ENCODE measurements at places on chromosomes 2 and 18. TPM values are rescaled to one million over a fixed set of nuclear protein-coding genes. Genes with fewer than 3 reads are reported as not detected.

GRCh38 chr18:79690586-79691482 lies 11.2 kb downstream of the CTDP1 start:
- H3K27me3 ChIP-seq, result no peaks in the 10 kb centered on the region
- H3K4me1 ChIP-seq, result no peaks in the 10 kb centered on the region
- no peak overlapping the region for H3K4me3 ChIP-seq
- peaks cover under 1% of the 10 kb centered on the region for H3K36me3 ChIP-seq
- DNase-seq, result no peak

DNA sequence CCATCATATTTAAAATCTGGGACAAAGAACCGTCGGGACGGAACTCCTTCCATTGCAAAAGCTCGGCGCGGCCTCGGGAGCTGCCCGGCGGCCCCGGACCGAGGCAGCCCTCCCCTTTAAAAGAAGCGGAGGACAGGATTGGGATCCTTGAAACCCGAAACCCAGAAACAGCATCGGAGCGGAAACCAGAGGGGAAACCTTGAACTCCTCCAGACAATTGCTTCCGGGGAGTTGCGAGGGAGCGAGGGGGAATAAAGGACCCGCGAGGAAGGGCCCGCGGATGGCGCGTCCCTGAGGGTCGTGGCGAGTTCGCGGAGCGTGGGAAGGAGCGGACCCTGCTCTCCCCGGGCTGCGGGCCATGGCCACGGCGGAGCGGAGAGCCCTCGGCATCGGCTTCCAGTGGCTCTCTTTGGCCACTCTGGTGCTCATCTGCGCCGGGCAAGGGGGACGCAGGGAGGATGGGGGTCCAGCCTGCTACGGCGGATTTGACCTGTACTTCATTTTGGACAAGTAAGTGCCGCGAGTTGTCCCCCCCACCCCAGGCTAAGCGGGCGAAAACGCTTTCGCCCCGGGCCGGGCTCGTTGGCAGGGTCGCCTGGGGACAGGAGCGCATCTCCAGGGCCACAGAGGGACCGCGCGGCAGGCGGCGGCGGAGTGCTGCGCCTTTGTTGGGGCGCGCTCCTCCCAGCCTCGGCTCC lies at the start of gene ANTXR1:
Gene ANTXR1, plus strand, starts transcription at position 38 of the 698 bp plus-strand sequence. Its CDS starts 321 bp downstream, at position 359.
- DNase-seq, result no peak
- peak within 1 kb of the TSS; percentile 92 for H3K27ac ChIP-seq
- H3K4me1 ChIP-seq, result no peaks in the 10 kb centered on the region

DNA sequence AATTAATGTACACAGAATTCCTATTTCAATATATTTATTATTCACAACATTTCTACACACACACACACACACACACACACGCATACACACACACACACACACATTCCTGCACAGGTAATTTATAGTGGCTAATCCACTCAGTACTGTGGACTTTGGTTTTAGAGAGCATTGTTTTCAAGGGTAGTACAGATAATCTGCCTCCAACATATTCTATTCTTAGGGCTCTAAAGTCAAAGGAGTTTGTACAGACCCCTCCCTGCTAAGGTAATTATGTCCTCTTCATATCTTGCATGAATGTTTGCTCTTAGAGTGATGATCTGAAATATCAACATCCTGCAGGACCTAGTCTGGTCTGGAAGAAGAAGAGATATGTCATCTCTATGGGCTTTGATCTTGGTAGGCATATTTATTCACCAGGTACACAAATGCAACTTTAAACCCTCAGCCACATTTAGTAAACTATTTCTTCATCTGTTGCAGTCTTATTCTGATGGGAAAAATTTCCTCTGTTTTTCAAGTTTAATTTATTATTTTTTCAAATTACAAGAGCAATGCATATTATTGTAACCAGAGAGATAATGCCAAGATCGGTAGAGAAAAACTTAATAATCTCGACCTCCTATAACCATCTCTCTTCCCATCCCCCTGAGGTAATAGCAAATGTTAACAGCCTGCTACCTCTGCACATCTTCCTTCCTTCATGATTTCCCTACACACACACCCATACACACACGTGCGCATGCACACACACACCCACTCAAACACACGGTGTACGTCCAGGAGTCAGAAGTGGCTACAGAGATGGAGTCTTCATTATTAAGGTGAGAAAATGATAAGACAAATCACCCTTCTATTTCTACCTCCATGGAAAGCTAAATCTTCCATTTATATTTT lies 18.3 kb upstream of the POLE4 start:
- no peak overlapping the region for H3K27ac ChIP-seq
- H3K27me3 ChIP-seq, result no peaks in the 10 kb centered on the region
- no peaks in the 10 kb centered on the region for H3K36me3 ChIP-seq
- H3K4me1 ChIP-seq, result no peaks in the 10 kb centered on the region

DNA sequence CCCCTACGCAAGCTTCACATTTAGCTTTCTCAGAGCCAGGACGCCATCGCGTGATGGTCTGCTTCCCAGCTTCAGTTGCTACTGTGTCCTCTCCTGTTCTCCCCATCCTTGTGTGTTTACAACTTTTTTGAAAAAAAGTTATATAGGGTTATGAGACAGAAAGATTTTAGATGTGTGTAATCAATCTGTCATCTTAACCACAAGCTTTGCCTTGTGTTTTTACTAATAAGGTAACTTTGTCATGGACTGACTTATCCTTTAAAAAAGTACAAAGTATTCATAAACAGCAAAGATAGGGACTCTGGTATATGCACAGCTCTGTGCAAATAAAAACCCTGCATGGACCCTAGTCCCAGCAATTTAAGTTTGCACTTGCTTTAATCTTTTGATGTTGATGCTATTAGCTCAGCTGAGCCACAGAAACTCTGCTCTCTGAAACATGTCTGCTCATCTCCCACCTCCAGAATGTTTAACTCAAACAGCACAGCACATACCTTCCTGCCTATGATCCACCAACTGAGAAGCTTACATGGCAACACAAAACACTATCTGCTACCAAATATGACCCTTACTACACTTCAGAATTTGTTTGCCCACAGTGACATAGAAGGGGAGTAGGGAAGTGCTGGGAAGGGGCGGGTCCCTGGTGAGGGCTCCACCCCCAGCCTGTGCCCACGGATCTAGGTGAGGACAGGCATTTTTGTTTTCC lies 42.7 kb downstream of the SAP130 start:
- peaks cover 13% of the 10 kb centered on the region for H3K36me3 ChIP-seq
- H3K27ac ChIP-seq, result no peak overlapping the region
- no peak for DNase-seq
- H3K4me3 ChIP-seq, result no peak overlapping the region

GRCh38 chr2:9192712-9193111 lies 13.9 kb upstream of the ASAP2 start:
- no peak for DNase-seq
- no peak overlapping the region for H3K4me3 ChIP-seq
- H3K36me3 ChIP-seq, result no peaks in the 10 kb centered on the region
- no peaks in the 10 kb centered on the region for H3K27me3 ChIP-seq
- H3K4me1 ChIP-seq, result no peaks in the 10 kb centered on the region

GRCh38 chr18:59959073-59959472 lies 59.3 kb downstream of the PMAIP1 start:
- no peaks in the 10 kb centered on the region for H3K36me3 ChIP-seq
- no peaks in the 10 kb centered on the region for H3K27me3 ChIP-seq
- DNase-seq, result no peak

ARHGEF33 gene
- total RNA-seq, result 1.9 TPM

ALLC gene
- total RNA-seq, result not detected

SOS1 gene
- 33.4 TPM for total RNA-seq
